ENCODE measurements at places on chromosomes 1 and 21. TPM values are rescaled to one million over a fixed set of nuclear protein-coding genes. Genes with fewer than 3 reads are reported as not detected.

DNA sequence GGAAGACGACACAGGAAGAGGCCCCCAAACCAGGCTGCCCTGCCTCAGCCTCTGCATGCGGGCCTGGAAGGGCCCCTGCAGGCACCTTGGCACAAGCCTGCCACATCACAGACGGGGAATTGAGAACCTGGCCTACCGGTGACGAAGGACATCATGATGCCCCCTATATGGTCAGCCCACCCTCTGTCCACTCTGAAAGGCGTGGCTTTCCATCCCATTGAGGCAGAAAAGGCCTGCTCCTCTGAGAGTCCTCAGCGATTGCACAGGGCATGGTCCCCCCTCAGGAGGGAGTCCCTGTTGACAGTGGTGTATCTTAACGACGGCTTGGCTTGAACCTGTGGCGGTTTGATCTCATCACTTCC is 11.4 kb downstream of the KRTAP10-1 start:
- DNase-seq = no peak

DNA sequence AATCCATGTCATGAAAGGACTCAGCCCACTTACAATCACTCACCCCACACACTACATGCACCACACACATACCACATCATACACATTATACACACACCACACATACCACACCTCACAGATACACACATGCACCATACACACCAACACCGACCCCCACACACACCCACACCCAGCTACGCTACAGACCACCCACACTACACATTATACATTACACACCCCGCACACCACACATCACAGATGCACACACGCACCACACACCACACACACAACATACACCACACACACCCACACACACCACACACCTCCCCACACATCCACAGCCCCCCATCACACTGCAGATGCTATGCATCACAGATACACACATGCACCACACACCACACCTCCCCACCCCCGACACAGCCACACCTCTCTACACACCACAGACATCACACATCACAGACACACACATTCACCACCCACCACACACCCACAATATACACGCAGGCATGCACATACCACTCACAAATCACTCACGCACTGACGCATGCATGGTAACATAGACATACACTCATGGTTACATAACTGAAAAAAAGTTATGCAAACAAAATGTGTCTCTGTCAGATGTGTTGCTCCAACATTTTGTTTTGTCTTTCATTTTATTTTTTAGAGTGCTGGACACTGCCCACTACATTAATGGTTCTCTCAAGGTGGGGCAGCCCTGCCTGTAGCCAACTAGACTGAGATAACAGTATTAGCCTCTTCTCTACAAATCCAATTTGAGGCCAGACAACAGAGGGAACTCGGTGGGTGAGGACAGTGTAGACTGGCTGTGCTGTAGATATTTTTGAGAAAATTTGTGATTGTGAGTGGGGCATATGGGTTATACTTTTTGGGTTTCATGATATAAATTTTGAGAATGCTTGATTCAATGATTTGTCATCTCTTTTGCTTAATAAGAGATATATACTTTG is 15.2 kb upstream of the PGBD2 start:
- no peak for DNase-seq

DNA sequence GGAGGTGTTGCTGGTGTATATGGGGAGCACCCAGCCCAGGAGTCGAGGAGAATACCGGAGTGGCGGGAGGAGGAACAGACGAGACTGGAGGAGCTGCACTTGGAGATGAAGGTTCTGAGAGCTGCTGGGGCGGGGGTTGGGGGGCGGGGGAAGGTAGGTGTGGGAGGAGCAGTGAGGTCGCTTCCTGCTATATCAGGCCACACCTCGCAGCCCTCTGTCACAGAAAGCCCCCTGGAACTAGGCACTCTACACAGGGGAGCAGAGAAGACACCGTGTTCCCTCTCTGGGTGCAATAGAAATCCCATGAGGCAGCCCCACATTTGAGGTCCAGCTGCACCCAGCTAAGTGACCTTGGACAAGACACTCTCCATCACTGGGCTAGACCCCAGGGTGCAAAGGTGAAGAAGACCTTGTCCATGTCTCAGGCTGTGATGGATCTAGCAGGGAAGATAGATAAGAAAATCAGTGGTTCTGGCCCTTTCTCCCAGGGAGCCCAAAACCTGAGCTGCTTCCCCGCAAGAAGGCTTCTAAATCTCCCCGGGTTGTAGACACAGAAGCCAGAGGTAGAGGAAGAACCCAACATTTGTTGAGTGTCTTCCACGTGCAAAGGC is 155.8 kb upstream of the EDN2 start:
- DNase-seq = no peak

GRCh38 chr1:19936061-19936750 is 12.8 kb upstream of the PLA2G2E start:
- DNase-seq = no peak

ALX3 gene
- total RNA-seq = not detected

DNA sequence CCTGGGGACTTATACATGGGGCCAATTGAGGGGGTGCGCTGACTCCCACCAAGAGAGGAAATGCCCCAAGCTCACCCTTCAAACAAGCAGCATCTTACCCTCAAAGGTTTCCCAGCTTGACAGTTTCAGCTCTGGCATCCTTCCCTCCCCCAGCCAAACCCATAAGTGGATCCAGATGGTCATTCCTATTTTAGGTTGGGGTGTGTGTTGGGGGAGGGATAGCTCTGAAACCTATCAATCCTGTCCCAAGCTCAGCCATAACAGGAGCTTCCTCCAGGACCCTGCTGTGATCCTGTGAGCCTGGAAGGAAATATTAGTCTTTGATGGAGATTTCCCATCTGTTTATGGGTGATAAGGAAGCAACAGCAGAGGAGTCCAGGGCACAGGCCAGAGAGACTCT is 3.4 kb upstream of the TMEM222 start:
- no peak for DNase-seq

- no peak for DNase-seq
Observed at GRCh38 chr1:194537521-194537920, 1351.1 kb upstream of the B3GALT2 start.

GRCh38 chr1:226029093-226029496 is 30.0 kb upstream of the SDE2 start:
- DNase-seq = no peak

GRCh38 chr1:59730759-59731478 is 83.8 kb upstream of the HOOK1 start:
- DNase-seq = peak; percentile 94

CR1L gene
- total RNA-seq = not detected

DNA sequence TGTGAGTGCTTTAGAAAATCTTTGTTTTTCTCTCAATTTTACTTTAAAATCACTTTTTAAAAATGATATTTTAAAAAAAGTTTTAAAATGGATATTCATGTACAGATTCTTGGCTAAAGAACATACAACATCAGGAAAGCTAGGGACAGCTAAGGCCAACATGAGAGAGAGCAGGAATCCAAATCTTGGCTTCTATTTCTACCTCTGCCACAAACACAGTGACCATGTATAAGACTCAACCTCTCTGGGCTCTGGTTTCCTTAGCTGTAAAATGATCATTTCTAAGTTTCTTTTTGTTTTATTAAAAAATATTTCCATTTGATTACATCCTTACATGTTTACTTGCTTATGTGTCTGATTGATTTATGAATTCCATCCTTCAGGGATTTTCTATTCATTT is 1.2 kb downstream of the VCAM1 start:
- DNase-seq = no peak

EDN2 gene
- total RNA-seq = 0.50 TPM

DNA sequence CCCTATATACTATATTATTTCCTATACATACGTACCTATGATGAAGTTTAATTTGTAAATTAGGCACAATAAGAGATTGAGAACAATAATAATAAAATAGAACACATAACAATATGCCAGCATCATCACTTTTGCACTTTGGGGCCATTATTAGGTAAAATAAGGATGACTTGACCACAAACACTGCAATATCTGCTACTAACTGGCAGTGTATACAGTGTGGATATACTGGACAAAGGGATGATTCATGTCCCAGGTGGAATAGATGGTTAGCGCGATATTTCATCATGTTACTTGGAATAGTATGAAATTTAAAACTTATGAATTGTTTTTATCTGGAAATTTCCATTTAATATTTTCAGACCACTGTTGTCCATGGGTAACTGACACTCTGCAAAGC is 35.4 kb upstream of the TXLNA start:
- no peak for DNase-seq

DNA sequence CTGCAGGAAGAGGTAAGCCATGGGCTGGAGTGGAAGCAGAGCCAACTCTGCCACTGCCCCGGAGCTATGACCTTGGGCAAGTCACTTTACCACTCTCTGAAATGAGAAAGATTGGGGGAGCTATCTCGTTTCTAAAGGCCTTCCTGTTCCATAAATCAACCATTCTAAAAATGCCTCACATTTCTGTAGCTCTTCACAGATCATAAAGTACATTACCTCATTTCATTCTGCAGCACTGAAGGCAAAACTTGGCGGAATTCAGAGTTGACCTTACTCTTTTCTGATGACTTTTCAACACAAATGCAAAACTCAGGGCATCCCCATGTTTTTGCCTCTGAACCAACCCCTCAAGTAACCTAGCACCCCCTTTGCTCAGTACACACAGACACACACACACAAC is 404.0 kb upstream of the NFIA start:
- no peak for DNase-seq

DNA sequence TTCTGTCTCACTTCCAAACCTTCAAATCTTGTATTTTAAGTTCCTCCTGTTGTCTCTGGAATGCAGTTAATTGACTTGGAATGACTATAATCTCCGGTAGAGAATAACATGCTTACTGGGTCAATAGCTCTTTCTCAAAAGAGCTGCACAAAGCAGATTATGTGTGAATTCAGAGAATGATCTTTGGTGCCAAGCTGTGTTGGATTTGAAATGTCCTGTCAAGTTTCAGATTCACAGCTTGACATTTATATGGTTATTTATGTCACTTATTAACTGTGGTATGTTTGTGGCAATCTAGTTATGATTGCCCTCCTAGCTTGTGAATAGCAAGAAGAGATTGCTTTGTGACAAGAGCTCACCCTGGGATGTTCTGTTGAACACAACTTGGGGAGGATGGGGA is 128.3 kb upstream of the KCNE2 start:
- no peak for DNase-seq

DNA sequence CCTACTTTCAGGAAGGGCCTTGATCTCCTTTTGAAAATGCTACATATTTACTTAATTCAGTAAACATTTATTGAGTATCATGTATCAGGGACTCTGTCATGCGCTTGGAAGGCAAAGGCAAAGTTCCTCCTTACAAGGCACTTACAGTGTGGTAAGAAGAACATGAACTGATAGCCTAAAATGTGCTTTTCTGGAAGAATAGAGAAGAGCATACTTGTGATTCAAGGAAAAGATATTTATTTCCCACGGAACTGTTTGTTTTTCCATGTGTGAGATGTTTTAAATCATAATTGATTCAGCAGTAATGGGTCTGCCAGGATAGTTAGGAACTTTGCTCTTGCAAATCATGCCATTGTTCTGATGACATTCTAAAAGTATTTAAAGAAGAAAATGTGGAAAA is 110.1 kb upstream of the ZNHIT6 start:
- DNase-seq = no peak

GRCh38 chr1:174276087-174276486 is 116.8 kb downstream of the RABGAP1L start:
- no peak for DNase-seq

- DNase-seq = no peak
Observed at GRCh38 chr1:59526240-59526639, 229.3 kb downstream of the FGGY start.

GRCh38 chr1:35702508-35702907 is 16.2 kb downstream of the C1orf216 start:
- DNase-seq = no peak

DNAH14 gene
- total RNA-seq = not detected

DNA sequence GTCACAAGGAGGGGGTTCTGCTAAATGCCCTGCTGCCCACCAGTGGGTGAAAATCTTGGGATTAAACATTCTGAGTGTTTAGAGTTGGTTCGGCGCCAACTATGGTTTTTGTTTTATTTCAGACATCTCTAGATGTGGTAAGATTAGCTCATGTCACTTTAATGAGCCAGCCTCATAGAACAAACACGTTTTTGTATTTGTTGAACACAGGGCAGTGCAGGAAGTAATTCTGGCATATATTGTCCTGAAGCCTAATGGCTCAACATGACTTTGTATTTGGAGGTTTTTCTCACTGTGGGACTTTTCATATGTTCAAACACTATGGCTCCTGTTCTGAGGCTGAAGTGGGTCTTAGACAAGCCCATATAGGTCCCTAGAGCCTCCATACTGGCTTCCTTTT is 107.8 kb downstream of the NGF start:
- DNase-seq = no peak

DNA sequence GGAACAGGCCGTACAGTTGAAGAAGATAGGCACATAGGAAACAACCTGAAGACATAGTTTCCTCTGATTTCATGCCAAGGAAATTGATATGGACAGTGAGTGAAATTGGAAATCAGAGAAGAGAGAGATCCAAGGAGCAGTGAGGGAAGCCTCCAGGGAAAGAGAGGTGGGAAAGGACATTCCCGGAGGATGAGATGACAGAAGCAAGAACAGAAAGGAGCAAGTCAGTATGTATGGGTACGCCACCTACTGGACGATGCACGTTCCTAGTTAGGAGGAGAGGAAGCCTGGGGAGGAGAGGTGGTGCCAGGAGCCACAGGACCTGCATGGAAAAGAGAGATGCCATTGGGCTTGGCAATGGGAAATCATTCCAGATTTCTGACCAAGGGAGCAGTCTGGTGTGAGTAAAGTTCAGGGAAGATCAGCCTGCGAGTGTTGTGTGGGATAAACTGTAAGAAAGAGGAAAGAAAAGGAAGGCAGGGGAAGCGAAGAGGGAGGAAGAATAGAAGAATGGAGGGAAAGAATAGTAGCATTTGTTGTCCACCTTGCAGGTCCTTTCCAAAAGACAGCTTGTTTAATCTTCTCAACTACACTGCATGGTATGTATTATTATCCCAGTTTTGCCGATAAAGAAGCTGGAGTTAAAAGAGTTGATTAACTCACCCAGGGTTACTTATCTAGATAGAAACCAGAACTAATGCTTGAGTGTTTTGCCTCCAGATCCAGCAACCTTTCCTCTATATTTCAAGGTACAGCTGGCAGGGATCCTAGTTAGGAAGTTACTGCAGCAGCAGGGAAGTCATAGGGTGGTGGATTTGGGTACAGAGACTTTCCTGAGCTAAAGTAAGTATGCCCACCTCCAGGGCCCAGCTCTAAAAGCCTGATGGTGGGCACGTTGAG is 27.4 kb downstream of the C1orf116 start:
- peak; percentile 85 for DNase-seq

GRCh38 chr1:229114315-229114714 is 156.6 kb upstream of the RAB4A start:
- DNase-seq = no peak

- no peak for DNase-seq
Observed at GRCh38 chr1:242828199-242828598, 303.7 kb upstream of the PLD5 start.

RTCA gene
- total RNA-seq = 31.3 TPM

- DNase-seq = no peak
Observed at GRCh38 chr1:29749024-29749945, 513.0 kb downstream of the PTPRU start.
